ENCODE measurements at places on chromosomes 7 and 10.

GRCh38 chr10:46037107-46037825 is 6.8 kb upstream of the NCOA4 start:
- no peak for DNase-seq

GRCh38 chr7:102182016-102182415 is 104.7 kb upstream of the SH2B2 start:
- peak; percentile 30 for DNase-seq

DNA sequence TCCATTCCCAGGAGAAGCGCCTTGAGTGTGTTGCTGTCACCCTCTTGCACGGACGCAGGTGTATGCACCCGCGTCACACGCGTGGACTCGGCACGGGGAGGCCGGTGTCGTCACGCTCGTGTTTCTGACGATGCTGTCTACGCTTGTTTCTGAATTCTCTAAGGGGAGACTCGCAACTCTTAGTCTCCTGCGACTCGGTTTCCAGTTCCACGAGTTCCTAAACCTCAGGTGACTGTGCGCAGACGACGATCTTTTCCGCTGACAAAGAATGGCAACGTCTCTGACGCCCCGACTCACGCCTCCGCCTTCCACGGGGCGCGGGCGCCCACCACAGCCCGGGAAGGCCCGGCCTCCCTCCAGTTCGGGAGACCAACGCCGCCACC is 579 bp downstream of the IDI1 start:
- no peak for DNase-seq

GRCh38 chr10:5546891-5547680 is 22.3 kb downstream of the CALML3 start:
- DNase-seq: no peak

DNA sequence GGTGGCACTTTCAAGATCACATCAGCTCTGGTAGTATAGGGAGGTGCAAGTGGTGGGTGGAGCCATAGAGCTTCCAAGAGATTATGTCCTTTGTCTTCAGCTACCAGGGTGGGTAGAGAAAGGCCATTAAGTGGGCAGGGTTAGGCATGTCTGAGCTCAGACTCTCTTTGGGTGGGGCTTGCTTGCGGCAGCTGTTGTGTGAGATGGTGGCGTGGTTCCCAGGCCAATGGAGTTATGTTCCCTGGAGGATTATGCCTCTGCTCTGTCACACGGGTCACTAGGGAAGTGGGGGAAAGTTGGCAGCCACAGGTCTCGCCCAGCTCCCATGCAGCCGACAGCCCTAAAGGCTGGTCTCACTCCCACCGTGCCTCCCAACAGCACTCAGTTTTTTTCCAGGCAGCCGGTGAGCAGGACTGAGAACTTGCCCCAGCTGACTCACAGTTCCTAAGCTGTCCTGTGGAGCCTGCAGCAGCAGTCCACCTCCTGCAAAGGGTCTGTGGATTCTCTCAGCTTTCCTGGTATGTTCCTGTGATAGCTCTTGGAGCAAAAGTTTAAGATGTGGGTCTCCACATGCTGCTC is 459.0 kb downstream of the SH2D4B start:
- no peak for DNase-seq

DNA sequence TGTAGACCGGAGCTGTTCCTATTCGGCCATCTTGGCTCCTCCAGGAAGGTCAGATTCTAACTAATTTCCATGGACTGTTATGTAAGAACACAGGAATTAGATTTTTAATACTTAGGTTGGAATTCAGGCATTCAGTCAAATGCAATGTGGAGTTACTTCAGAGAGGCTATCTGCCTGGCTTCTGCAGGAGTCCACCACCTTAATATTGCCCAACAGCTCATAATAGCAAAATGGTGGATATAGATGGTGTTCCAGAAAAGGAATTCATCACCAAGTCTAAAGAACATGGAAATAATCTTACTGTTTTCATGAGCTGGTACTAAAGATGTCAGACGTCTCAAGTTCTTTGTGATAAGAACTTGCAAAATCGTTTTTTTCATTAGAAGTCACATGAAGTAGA is 39.5 kb downstream of the CRHR2 start:
- DNase-seq: no peak

DNA sequence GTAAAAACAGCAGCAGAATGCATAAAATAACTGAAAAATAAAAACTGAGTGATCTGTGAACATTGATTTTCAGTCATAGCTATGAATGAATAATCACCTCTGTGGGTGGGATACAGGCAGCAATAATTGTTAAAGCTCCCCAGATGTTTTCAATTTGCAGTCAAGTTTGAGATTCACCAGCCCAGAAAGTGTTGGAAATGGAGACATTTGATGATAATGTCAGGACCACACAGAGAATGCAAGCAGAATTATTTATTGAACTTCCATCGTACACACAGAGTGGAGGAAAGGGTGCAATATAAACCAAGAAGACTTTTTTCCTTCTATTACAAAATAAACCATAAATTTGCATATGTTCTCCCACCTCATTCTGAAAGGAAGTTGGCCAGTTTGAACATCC is 601.7 kb downstream of the ANKRD7 start:
- no peak for DNase-seq

- DNase-seq: no peak
Measured at GRCh38 chr7:131890176-131890575, 333.7 kb upstream of the PODXL start.

DNA sequence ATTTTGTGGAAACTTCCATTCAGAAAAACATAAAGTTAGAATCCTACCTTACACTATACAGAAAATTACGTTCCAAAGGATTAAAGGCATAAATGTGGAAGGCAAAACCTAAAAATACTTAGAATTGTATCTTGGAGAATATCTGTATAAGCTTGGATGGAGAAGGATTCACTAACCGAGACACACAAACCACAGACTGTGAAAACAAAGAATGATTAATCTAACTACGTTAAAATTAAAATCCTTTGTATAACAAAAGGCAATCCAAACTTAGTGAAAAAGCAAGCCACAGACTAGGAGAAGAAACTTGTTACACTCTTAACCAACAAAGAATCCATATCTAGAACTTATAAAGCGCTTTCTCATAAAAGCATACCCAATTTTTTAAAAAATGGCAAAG is 678.8 kb downstream of the INHBA start:
- DNase-seq: no peak

DNA sequence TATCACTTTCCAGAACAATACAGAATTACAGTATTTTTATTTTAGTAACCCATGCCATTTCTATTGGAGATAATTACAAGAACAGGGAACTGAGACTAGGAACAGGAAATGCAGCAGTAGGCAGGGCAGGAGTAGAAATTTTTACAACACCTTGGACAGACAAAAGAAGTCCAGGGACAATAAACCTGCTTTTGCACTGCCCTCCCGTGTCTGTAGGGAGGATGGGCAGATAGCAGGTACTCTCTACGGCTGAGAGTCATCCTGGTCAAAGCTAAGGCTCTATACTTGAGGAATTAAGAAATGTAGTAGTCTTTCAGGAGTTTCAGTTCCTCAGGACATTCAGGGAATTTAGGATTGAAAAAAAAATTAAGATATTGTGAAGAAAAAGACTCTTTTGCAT is 63.4 kb downstream of the VAX1 start:
- no peak for DNase-seq

DNA sequence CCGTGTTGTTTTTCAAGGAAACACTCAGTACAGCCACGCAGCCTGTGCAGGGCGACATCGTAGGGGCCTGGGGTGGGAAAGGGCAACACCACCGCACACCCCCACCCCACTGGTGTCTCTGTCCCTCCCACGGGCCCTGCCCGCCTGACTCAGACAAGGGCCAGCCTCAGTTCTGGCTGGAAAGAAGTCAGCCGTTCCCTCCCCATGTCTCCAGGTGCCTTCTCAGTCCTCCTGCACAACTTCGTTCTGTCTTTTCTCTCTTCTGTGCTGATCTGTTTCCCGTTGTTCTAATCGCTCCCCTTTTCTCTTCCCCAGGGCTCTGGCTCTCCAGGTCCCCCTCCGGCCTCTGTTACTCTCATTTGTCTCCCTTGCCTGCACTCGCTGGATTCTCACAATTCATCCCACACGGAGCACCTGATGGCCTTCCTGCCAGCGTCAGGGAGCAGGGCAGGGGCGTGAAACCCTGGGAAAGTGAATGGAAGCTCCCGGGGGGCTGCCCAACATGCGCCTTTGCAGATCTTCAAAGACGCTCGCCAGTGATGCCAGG is 97.7 kb downstream of the WDR37 start:
- no peak for DNase-seq

DNA sequence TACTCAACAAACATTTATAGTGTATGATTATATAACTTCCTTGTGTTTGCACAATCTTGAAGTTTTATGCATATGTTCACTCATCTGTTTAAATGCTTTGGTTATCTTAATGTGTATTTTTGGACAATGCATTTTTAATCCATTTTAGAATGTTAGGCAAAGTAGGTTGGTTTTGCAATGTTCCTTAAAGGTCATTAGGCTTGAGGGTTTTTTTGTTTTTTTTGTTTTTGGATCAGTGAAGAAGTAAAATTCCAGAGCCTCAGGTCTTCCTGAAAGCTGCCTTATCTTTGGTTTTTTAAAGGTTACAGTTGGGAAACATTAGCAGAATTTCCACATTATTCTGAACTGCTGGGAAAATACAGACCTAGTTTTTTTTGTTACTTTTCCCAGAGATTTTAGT is 12.8 kb downstream of the MDFIC start:
- DNase-seq: no peak

GRCh38 chr10:104209575-104210198 is 22.5 kb downstream of the CFAP43 start:
- DNase-seq: peak; percentile 78

DNA sequence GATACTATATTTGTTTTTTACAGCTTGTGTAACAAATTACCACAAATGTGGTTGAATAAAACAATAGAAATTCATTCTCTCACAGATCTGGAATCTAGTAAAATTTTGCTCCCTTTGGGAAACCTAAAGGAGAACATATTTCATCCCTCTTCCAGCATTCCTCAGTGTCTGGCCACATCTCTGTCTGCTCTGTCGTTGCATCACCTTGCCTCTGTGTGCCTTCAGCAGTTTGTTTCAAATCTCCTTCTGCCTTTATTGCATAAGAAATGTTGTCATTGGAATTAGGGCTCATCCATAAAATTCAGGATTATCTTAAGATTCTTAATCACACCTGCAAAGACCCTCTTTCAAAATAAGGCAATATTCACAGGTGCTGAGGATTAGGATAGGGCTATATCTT is 14.5 kb downstream of the OR2A14 start:
- no peak for DNase-seq

DNA sequence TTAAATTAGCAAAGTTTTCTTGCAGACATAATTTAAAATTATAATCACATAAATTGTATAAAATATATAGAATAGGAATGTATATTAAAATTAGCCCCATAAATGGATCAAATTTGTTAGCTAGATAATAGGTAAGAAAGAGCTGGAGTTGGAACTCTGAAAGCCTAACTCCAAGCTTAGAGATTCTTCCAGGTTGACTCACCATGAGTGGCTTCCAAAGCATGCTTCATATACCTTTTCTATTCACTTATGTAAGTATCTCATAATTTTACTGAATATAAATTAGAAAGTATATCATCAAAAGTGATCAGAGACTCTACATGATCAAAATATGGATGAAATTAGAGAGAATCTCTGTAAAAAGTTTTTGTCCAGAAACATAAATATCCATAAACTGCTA is 320.7 kb upstream of the MAGI2 start:
- DNase-seq: no peak

DNA sequence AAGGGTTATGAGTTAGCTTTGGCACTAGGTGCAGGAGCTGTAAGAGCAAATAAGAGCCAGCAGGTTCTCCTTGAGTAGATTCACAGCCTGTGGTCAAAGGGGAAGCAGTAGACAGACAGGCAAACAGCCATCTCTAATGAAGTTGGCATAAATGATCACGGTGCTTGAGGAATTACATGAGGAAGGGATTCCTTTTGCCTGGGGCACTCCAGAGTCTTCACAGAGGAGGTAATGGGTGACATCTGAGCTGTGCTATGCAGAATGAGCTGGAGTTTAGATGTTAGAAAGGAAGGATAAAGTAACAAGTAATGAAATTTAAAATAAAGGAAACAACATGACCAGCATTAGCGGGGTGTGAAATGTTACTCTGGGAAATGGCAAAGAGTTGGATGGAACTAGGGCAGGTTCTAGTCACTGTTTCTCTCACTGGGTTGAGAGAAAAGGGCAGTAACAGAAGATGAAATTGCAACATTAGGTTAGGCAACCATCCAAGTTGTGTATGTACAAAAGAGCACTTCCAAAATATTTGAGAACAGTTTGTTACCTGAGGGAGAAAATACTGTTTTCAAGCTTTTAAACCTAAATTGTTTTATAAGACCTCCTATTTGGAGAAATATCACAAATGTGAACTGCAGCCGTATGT is 613.8 kb downstream of the PHTF2 start:
- DNase-seq: peak; percentile 27

All from G401 (cell line).